ENCODE measurements at places on chromosomes 13 and 19.

GRCh38 chr19:10848230-10848856, at the start of gene C19orf38:
Gene C19orf38 (plus strand): TSS chr19:10848415. CDS start chr19:10848509, 94 bp downstream.
- no peak for DNase-seq

DNA sequence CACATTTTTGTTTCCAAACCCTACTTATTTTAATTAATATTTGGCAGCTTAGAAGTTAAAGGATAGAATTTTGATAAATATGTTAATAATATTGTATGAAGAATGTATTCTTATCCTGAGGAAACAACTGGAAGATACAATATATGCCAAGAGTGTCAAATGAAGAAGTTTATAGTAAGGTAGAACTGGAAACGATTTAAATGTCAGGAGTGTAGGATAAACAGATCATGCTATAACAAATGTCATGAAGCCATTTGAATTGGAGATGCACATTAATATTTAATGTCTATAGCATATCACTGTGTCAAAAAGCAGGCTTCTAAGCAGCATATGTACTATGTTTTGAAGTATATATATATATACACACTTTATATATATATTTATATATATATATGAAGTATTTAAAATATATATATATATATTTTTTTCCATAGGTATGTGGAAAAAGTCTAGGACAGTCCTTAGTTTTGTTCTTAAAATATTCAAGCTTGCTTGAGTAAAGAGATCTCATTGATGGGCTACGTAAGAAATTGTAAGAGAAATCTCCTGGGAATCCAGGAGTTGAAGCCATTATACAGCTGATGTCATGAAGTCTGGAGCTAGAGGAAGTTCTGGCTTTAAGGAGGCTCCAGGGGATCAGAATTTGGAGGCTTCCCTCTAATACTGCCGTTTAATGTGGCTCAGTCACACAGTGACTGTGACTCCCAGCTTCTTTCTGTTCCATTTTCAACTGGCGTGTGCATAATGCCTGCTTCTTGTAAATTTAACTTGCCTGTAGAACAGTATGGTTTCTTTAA, 79.9 kb upstream of the MYCBP2 start:
- DNase-seq, result no peak

- DNase-seq, result no peak
Observed at GRCh38 chr19:41928221-41928683, at the start of gene ERFL. Gene ERFL (minus strand): TSS chr19:41928449. CDS start chr19:41912919, 15,530 bp downstream.

GRCh38 chr13:41563341-41563983, 106.1 kb downstream of the RGCC start:
- peak; percentile 57 for DNase-seq

DNA sequence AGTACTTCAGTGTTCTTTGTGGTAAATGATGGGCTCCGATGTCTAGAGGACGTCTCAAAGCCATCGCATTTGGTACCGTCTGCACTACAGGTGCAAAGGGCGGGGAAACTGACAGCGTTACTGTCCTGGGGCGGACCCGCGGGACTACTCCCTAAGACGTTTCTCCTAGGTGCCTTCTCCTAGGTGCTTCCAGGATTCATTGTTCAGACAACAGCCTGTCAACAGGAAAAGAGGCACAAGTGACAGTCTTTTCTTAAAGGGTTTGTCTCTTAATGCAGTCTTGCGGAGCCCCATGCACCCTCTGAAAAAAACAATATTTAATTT, 1.4 kb downstream of the SERTM1 start:
- no peak for DNase-seq

- DNase-seq, result no peak
Observed at GRCh38 chr13:95254339-95254738, 46.9 kb downstream of the ABCC4 start.

GRCh38 chr13:51681037-51681678, 96.9 kb downstream of the WDFY2 start:
- DNase-seq, result peak; percentile 7

DNA sequence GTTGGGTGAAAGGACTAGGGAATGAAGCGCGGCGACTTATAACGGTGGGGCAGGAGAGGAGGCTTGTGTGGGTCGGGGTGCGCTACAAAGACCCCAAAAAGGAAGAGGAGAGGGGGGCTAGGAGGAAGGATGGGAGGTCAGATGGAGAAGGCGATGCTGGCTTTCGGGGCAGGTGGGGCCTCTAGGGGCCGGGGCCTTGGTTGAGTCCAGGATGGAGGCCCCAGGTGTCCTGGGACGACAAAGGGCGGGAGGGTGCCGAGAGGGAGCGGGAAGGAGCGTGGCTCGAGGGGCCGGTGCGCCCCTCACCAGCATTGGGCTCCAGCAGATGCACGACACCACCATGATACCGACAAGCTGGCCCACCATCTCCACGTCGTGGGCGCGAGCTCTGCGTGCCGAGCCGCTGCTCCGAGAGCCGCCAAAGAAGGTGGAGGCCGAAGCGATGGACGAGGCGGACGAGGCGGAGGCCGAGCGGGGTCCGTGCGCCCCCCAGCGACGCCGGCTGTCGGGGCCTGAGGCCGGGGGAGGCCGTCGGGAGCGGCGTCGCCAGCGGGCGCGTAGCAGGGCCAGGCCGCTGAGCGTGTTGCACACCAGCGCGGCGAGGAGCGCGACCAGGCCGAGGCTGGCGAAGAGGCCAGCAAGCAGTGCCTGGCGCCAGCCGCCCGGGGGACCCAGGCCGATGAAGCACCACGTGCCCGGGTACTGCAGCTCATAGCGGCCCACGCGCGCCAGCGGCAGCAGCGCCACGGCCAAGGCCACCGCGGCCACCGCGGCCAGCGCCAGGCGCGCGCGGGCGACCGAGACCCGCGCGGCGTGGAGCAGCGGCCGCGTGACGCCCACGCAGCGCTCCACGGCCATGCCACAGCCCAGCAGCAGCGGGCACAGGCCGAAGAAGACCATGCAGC, 1.8 kb downstream of the PTGER1 start:
- DNase-seq, result no peak

GRCh38 chr19:14142262-14143190, 6.1 kb upstream of the ASF1B start:
- DNase-seq, result no peak

DNA sequence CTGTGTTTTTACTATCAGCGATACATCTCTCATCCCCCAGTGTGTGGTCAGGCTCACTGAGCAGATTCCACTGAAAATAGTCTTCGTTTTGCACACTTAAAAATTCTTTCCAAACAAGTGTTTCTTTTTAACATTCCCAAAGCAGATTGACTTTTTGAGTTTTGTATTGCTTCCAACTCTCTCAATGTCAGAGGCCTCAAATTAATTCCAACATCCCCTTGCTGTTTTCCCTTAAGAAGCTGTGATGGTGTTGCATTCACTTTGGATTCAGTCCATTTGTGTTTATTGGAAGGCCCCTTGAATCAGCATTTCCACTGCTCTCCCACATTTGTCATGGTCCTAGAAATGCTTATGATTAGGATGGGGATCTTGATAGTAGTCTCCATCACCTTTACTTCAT, 228.7 kb downstream of the KCNRG start:
- no peak for DNase-seq

DNA sequence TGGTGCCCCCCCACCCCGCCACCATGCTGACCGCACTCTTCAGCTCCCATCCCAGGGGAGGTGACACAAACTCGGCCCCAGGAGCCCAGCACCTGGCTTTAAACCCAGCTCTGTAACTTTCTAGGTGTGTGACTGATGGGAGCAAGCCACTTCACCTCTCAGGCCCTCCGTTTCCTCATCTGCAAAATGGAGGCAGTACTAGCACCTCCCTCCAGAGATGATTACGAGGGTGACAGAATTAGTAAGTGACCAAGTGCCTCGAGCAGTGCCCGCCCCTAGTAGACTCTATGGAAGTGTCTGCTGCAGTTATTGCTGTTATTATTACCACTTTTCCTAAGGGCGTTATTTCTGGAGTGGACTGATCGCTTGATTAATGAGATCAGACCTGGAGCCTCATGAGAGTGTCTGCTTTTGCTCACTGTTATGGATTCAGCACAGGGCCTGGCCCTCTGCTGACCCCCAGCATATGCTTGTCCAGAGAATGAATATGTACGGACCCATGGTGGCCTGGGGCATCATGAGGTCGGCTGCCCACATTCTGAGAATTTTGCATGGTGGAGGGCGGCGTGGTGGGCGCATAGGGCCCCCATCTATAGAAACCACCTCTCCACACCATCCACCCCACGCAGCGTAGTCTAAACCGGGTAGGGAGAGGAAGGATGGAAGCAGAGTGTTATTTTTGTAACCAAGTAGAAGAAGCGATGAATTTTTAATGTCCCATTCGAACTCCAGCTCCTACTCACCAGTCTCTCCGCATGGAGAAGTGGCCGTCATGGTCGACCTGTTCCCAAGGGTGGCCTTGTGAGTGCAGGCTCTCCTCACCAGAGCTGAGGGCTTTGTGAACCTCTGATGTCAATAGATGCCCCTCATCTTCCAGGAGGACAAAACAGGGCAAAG, 48.2 kb downstream of the CAPN12 start:
- DNase-seq, result no peak

- no peak for DNase-seq
Observed at GRCh38 chr19:14835011-14835410, at the start of the genes OR7A5 and OR7C1. Gene OR7A5 (minus strand): TSS chr19:14835185. CDS start chr19:14828241, 6,944 bp downstream. Gene OR7C1 (minus strand): TSS chr19:14835185. CDS start chr19:14800136, 35,049 bp downstream.

- no peak for DNase-seq
Observed at GRCh38 chr19:39555883-39556282, 15.9 kb upstream of the EID2 start.
